ENCODE measurements at places on chromosomes 2 and 18.

- H3K36me3 ChIP-seq: no peaks in the 10 kb centered on the region
- H3K4me3 ChIP-seq: no peak overlapping the region
- DNase-seq: no peak
- H3K27me3 ChIP-seq: no peaks in the 10 kb centered on the region
- H3K4me1 ChIP-seq: no peaks in the 10 kb centered on the region
Observed at GRCh38 chr2:221353201-221353600, 218.9 kb downstream of the EPHA4 start.

DNA sequence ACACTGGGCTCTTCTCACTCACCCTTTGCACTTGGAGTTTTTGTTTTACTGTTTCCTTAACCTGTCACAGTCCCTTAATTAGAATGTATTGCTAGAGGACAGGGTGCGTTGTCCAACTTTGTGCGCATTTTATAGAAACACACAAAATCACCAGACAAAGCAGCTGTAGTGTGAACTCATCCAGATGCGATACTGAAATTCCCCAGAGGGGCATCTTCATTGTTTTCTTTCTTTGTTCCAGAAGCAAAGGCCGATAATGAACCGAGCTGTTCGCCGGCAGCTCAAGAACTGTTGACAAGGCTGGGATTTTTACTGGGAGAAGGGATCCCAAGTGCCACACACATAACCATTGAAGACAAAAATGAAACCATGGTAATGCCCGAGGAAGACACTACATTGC is 137.6 kb downstream of the WDSUB1 start:
- H3K4me1 ChIP-seq: peaks cover 63% of the 10 kb centered on the region
- H3K36me3 ChIP-seq: no peaks in the 10 kb centered on the region
- no peak overlapping the region for H3K4me3 ChIP-seq
- no peaks in the 10 kb centered on the region for H3K27me3 ChIP-seq
- no peak overlapping the region for H3K27ac ChIP-seq

DNA sequence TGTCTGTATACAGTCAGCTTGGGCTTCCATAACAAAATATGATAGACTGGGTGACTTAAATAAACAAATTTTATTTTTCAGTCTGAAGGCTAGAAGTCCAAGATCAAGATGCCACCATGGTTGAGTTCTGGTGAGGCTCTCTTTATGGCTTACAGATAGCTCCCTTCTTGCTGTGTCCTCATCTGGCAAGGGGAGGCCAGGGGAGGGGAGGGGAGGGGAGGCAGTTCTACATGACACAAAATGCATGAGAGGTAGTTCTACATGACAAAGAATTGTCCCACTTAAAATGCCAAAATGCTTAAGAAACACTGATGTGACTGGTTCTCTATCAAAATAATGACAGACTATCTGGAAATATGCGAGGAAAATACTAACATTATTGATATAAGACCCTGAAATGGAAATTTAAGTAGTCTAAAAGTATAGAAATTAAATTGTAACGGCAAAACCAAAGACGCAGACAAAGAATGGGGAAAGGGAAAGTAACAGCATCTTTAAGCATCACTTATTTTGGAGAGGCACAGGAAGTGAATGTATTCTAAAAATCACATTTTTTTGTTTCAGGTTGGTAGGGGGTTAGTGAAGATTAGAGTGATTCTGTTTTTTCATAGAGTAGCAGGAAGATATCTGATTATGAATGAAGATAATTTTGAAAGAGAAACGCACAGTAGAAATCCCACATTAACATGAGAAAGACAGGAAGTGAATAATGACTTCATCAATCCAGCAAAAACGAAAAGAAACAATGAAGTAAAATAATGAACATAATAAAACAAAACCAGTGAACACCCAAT is 131.4 kb downstream of the STRN start:
- no peaks in the 10 kb centered on the region for H3K36me3 ChIP-seq
- H3K27me3 ChIP-seq: no peaks in the 10 kb centered on the region
- no peak overlapping the region for H3K4me3 ChIP-seq
- no peak for DNase-seq
- no peak overlapping the region for H3K27ac ChIP-seq

GRCh38 chr18:26121476-26121875 is 12.2 kb upstream of the PSMA8 start:
- DNase-seq: no peak
- no peak overlapping the region for H3K27ac ChIP-seq
- H3K36me3 ChIP-seq: no peaks in the 10 kb centered on the region
- no peaks in the 10 kb centered on the region for H3K4me1 ChIP-seq
- H3K4me3 ChIP-seq: no peak overlapping the region

- peaks cover 18% of the 10 kb centered on the region for H3K27me3 ChIP-seq
- no peaks in the 10 kb centered on the region for H3K36me3 ChIP-seq
- H3K27ac ChIP-seq: no peak overlapping the region
- no peaks in the 10 kb centered on the region for H3K4me1 ChIP-seq
- no peak overlapping the region for H3K4me3 ChIP-seq
Observed at GRCh38 chr18:62612776-62613175, 90.0 kb downstream of the ZCCHC2 start.

GRCh38 chr2:205681401-205682238 is 681 bp upstream of the NRP2 start:
- peak overlapping the region; percentile 75 for H3K4me3 ChIP-seq
- DNase-seq: no peak
- no peak overlapping the region for H3K27ac ChIP-seq
- H3K4me1 ChIP-seq: no peaks in the 10 kb centered on the region

- H3K4me3 ChIP-seq: no peak overlapping the region
- no peaks in the 10 kb centered on the region for H3K36me3 ChIP-seq
- H3K27ac ChIP-seq: no peak overlapping the region
- no peaks in the 10 kb centered on the region for H3K4me1 ChIP-seq
- DNase-seq: no peak
- H3K27me3 ChIP-seq: no peaks in the 10 kb centered on the region
Observed at GRCh38 chr2:153308466-153308865, 170.1 kb downstream of the RPRM start.

- H3K4me1 ChIP-seq: 0 out of 2 replicates have a peak, but pooled peaks cover 5% of the 10 kb centered on the region
- H3K27ac ChIP-seq: no peak overlapping the region
- no peaks in the 10 kb centered on the region for H3K27me3 ChIP-seq
- DNase-seq: no peak
- no peaks in the 10 kb centered on the region for H3K36me3 ChIP-seq
- H3K4me3 ChIP-seq: no peak overlapping the region
Observed at GRCh38 chr2:197368412-197368811, 57.8 kb upstream of the ANKRD44 start.

- no peak overlapping the region for H3K4me3 ChIP-seq
- DNase-seq: no peak
- H3K27ac ChIP-seq: no peak overlapping the region
- no peaks in the 10 kb centered on the region for H3K4me1 ChIP-seq
Observed at GRCh38 chr18:40019797-40020392, 1935.1 kb upstream of the PIK3C3 start.

DNA sequence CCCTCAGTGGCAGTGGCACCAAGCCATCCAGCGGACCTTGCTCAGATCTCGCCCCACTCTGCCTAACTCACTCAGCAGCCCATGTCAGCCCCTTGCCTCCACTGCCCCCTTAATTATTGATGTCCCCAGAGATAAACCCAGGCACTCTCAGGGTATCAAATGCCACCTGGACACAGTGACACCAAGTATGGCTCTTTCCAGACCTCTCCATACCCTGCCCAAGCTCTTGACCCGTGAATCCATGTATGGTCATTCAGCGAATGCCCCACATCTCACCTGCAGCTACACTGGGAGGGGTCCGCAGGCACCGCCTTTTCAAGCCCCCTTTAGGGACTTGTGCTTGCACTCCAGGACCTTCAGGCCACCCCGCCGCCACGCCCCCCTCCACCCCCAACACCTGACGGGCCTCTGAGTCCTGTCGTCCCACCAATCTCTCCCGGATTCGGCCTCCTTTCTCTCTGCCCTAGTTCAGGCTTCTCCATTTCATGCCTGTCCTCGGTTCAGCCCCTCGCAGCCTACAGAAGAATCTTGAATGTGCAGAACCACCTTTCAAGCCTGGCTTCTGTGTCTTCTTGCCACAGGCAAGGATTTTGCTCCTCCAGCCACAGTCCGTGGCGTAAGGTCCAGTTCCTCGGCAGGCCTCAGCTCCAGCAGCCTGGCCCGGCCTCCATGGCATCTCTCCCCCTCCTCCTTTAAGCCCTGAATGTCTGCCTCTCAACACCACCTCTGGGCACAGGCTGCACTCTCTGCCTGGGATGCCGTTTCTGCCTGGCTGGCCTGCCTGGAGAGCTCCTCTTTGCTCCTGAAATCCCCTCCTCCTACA is 54.1 kb upstream of the ODC1 start:
- H3K36me3 ChIP-seq: no peaks in the 10 kb centered on the region
- no peaks in the 10 kb centered on the region for H3K27me3 ChIP-seq
- DNase-seq: no peak
- H3K4me3 ChIP-seq: no peak overlapping the region
- peaks cover 11% of the 10 kb centered on the region for H3K4me1 ChIP-seq

DNA sequence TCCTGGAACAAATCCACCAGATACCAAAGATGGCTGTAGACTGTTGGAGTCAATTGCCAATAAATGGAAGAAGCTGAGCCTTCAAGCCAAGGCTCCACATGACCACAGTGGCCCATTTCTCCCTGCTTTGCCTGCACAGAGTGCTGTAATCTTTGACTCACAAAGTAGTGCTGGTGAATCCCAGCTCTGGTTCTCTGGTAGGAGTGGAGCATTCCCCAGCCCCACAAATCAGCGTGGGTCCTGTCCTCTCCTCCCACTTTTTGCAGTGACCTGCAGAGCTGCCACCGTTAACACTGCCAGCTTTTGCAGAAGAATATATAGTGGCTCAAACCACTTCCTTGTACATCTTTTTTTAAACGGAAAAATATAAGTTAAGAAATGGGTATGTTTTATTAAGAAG is 93.9 kb downstream of the MGAT5 start:
- no peaks in the 10 kb centered on the region for H3K27me3 ChIP-seq
- no peaks in the 10 kb centered on the region for H3K36me3 ChIP-seq
- H3K4me1 ChIP-seq: no peaks in the 10 kb centered on the region
- no peak for DNase-seq

DNA sequence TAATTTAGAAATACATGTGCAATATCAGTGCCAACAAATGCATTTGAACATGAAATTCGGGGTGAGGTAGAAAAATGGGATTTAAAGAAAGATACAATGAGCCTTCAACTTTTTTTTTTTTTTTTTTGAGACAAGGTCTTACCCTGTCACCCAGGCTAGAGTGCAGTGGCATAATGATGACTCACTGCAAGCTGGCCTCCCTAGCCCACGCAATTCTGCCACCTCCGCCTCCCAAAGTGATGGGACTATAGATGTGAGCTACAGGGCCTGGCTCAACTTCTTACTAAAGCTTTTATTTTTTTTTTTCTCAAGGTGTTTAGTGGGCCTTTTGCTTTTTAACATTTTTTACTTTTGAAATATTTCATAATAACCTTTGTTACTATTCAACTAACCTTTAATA is 365.6 kb downstream of the LRRTM4 start:
- H3K27me3 ChIP-seq: no peaks in the 10 kb centered on the region
- H3K27ac ChIP-seq: no peak overlapping the region
- no peaks in the 10 kb centered on the region for H3K36me3 ChIP-seq
- no peaks in the 10 kb centered on the region for H3K4me1 ChIP-seq

- H3K36me3 ChIP-seq: no peaks in the 10 kb centered on the region
- H3K4me3 ChIP-seq: no peak overlapping the region
- DNase-seq: no peak
- peaks cover 10% of the 10 kb centered on the region for H3K4me1 ChIP-seq
- no peak overlapping the region for H3K27ac ChIP-seq
Observed at GRCh38 chr2:29219374-29219773, 104.2 kb downstream of the CLIP4 start.

DNA sequence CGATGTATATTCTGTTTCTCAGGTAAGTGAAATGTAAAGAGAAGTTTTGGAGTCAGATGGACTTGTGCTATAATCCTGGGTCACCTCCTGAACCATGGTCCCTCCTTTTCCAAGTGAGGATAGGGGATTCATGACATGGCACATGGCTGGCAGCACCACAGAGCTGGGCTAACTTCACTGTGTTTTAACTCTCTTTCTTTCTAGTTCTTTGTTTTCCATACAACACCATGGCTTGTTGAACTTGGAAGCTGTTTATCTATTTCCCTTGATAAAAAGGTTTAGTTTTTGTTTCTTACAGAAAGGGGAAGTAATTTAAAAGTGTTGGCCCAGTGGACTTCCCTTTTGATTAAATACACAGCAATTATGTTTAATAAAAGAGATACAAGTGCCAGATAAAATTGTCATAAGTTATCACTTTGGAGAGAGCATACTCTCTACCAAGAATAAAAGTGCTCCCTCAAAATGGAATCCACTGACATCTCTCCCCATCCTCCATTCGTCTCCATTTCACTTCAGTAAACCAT is 90.4 kb downstream of the PLCL1 start:
- H3K27ac ChIP-seq: no peak overlapping the region
- no peak for DNase-seq
- no peaks in the 10 kb centered on the region for H3K4me1 ChIP-seq
- H3K27me3 ChIP-seq: no peaks in the 10 kb centered on the region
- H3K36me3 ChIP-seq: no peaks in the 10 kb centered on the region

DNA sequence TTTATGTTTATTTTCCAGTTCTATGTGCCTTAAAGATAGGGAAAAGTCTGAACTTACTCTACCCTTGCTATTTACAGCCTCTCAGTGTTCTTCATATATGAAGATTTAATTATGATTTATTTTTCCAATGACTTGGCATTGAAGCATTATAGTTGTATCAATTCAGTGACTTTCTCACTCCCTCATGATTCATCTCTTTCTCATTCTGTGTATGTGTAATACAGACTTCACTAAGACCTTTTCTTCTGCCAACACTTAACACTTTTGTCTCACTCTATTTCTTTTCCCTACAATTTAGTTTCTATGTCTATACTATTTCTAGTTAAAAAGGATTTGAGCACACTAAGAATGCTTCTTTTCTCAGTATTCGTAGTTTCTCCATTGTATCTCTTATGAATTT is 1470.3 kb upstream of the ACVR2A start:
- no peak overlapping the region for H3K4me3 ChIP-seq
- H3K36me3 ChIP-seq: no peaks in the 10 kb centered on the region
- H3K4me1 ChIP-seq: no peaks in the 10 kb centered on the region
- DNase-seq: no peak
- H3K27me3 ChIP-seq: no peaks in the 10 kb centered on the region

GRCh38 chr2:166314022-166314759 is 61.6 kb downstream of the SCN9A start:
- no peaks in the 10 kb centered on the region for H3K36me3 ChIP-seq
- no peak overlapping the region for H3K4me3 ChIP-seq
- no peaks in the 10 kb centered on the region for H3K4me1 ChIP-seq
- DNase-seq: no peak

GRCh38 chr18:63329431-63330145 is 10.0 kb upstream of the BCL2 start:
- H3K4me1 ChIP-seq: no peaks in the 10 kb centered on the region
- DNase-seq: no peak
- H3K27me3 ChIP-seq: no peaks in the 10 kb centered on the region
- no peak overlapping the region for H3K27ac ChIP-seq
- peaks cover 10% of the 10 kb centered on the region for H3K36me3 ChIP-seq

GRCh38 chr18:21085579-21086166 is 25.9 kb downstream of the ROCK1 start:
- no peaks in the 10 kb centered on the region for H3K36me3 ChIP-seq
- H3K4me1 ChIP-seq: no peaks in the 10 kb centered on the region
- H3K4me3 ChIP-seq: no peak overlapping the region
- DNase-seq: no peak

GRCh38 chr2:235876099-235876679 is 292.0 kb downstream of the GBX2 start:
- no peak overlapping the region for H3K4me3 ChIP-seq
- DNase-seq: no peak
- no peaks in the 10 kb centered on the region for H3K27me3 ChIP-seq
- no peak overlapping the region for H3K27ac ChIP-seq

- H3K4me1 ChIP-seq: peaks cover 7% of the 10 kb centered on the region
- H3K36me3 ChIP-seq: no peaks in the 10 kb centered on the region
- no peaks in the 10 kb centered on the region for H3K27me3 ChIP-seq
Observed at GRCh38 chr2:202237787-202238233, 587 bp downstream of the SUMO1 start.

- H3K4me3 ChIP-seq: no peak overlapping the region
- DNase-seq: no peak
- H3K27me3 ChIP-seq: no peaks in the 10 kb centered on the region
- no peak overlapping the region for H3K27ac ChIP-seq
- H3K36me3 ChIP-seq: no peaks in the 10 kb centered on the region
Observed at GRCh38 chr2:181614874-181615638, 41.8 kb downstream of the CERKL start.

Data from PC-9 (cell line).